Activated T-helper 1 cell treated with anti-CD3 and anti-CD28 coated beads, Interleukin-12 subunit alpha, Interleukin-12 subunit beta, Interleukin-2, Interleukin-4 antibody, amounts not matched to agents 30 ng/mL and 10 ng/mL and 1 ng/mL, durations not matched to agents 14 hours and 24 hours and 36 hours (primary cell): ENCODE measurements at places on chromosomes 4 and X. TPM values are rescaled to one million over a fixed set of nuclear protein-coding genes. Genes with fewer than 3 reads are reported as not detected.
A peak's percentile ranks its signal among the peaks of the same experiment; 100 is the strongest.

DNA sequence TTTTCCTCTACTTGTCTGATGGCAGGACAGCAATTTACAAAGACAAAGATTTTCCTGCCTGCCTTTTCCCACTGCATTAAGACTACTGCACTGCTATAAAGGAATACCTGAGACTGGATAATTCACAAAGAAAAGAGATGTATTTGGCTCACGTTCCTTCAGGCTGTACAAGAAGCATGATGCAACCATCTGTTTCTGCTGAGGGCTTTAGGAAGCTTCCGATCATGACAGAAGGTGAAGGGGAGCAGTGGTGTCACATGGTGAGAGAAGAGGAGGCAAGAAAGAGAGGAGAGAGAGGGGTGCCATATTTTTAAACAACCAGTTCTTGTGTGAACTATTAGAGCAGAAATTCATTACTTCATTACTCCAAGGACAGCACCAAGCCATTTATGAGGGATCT lies 617.1 kb upstream of the HTR2C start:
- H3K27ac ChIP-seq, result no peak overlapping the region
- H3K27me3 ChIP-seq, result no peaks in the 10 kb centered on the region
- no peak overlapping the region for H3K4me3 ChIP-seq
- no peaks in the 10 kb centered on the region for H3K36me3 ChIP-seq
- no peak for DNase-seq

DNA sequence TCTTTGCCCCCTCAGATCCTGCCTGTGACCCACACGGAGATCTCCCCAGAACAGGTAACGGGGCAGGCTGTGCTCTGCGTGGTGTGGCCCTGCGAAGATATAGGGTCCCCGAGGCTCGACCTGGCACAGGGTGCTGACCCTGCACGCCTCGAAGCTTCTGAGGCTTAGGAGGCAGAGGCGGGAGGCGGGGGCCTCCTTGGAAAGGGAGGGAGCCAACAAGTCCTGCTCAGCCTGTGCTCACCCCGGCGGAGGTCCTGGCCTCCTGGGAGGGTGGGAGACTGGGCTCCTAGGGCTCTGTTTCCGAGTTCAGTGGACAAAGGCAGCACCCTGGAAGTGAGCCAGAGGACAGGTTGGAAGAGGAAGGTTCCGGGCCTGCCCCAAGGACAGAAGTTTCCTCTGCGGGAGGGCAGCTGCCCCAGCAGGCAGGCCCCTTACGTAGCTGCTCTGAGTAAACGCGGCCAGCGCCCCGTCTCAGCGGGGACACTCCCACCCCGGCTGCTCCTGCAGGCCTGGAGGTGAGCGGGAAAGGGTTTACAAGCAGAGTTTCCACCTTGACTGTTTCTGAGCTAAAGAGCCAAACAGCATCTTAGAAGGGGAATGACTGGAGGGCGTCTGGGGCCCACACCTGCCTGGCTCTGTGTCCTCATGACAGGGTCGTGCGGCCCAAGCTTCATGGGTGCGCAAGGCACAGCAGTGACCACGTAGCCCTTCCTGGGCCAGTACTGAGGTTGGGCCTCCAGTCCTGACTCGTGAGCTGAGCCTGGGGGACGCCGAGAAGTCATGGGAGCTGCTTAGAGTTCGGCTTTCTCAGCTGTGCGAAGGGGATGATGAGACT lies 16.1 kb downstream of the TMEM175 start:
- H3K4me1 ChIP-seq, result no peaks in the 10 kb centered on the region
- DNase-seq, result no peak
- no peak overlapping the region for H3K4me3 ChIP-seq
- H3K36me3 ChIP-seq, result no peaks in the 10 kb centered on the region
- no peak overlapping the region for H3K27ac ChIP-seq

GRCh38 chr4:23038626-23039491 lies 346.1 kb downstream of the GBA3 start:
- no peaks in the 10 kb centered on the region for H3K27me3 ChIP-seq
- H3K27ac ChIP-seq, result no peak overlapping the region
- H3K4me1 ChIP-seq, result no peaks in the 10 kb centered on the region

DNA sequence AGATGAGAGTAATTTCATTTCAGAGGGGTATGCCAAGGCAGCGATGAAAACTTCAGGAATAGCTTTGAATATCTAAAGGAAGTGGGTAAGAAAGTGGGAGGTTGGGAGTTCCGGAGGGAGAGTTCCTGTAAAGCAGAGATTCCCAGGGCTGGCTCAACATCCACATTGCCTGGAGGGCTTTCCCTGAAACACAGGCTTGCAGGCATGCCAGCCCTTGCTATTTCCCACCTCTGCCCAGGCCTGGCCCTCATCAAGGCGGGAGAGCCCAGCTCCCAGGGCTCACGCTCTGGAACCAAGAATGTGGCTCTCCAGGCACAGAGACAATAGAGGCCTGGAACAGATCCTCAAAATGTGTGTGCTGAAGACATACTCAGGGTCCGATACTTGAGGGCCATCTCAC lies 43.8 kb upstream of the CLDN34 start:
- H3K4me1 ChIP-seq, result no peaks in the 10 kb centered on the region
- no peaks in the 10 kb centered on the region for H3K36me3 ChIP-seq
- H3K27me3 ChIP-seq, result no peaks in the 10 kb centered on the region
- H3K27ac ChIP-seq, result no peak overlapping the region
- H3K4me3 ChIP-seq, result no peak overlapping the region

DNA sequence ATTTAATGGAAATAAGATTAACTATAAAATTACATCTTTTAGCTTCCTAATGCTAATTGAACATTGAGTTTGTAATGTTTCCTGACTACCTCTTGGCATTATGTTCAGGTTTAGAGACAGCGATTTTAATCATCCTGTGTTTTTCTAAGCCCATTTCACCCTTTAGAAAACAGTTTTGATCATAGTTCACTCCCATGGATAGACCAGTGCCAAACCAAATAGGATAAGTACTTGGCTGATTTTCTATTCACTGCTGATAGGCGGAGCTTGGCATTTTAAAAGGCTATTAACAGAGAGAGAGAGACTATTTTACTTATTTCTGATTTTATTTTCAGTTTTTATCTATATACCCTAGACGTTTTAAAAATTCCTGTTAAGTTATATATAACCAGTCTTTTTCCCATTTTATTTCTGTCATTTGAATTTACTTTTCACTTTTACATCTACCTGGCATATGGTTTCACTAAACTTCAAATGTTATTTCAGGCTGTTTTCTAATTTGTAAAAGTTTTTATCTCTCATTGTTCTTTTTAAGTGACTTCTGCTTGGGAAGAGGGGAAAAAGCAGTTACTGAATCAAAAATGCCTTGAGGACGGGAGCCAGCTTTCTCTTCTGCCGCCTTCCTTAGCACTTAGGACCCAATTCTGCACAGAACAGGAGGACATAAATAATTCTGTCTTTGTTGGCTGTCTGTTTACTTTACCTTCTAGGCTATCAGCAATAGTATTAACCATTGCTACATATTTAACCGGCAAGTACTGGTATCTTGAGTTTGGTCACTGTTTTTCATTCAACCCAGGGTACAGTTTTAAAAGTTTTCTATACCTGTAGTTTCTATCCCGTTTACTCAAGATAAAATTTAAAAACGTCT lies 46.4 kb downstream of the SGMS2 start:
- no peak overlapping the region for H3K4me3 ChIP-seq
- H3K27me3 ChIP-seq, result peaks cover 5% of the 10 kb centered on the region
- no peak for DNase-seq
- H3K4me1 ChIP-seq, result no peaks in the 10 kb centered on the region
- no peaks in the 10 kb centered on the region for H3K36me3 ChIP-seq

DNA sequence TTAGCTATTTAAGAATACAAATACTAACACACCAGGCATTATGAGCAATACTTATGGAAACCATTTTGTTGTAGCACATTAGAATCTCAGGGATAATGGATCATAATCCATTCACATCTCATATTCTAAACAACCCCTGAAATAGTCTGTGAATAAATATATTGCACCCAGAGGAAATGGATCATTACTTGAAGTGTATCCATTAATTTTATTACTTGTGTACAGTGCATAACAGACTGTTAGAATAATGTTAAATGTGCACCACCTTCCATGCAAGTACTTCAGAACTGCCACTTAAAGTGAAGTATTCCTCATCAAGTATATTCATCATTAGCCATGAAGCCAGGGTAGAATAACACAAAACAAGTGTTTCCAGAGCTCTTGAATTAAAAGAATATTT lies 715.5 kb downstream of the DMD start:
- no peak for DNase-seq
- no peaks in the 10 kb centered on the region for H3K4me1 ChIP-seq
- no peaks in the 10 kb centered on the region for H3K27me3 ChIP-seq

- no peak for DNase-seq
- H3K4me3 ChIP-seq, result no peak overlapping the region
- H3K36me3 ChIP-seq, result no peaks in the 10 kb centered on the region
- H3K27me3 ChIP-seq, result no peaks in the 10 kb centered on the region
- no peaks in the 10 kb centered on the region for H3K4me1 ChIP-seq
Observed at GRCh38 chr4:126223784-126224407, 909.1 kb downstream of the FAT4 start.

DNA sequence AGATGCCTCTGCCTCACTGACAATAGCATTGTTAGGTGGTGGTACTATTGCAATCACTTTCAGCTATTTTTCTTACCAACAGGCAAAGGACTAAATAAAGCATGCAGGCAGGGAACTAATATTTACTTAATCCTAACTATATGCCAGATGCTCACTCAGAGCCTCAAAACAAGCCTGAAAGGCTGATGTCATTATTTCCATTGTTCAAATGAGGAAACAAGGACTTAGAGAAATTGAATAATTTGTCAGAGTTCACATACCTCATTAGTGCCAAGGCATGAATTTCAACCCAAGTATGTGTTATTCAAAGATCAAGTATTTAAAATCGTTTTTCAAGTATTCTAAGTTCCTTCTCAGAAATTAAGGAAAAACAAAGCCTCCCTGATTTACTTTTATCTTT lies 374.9 kb upstream of the TECRL start:
- H3K4me3 ChIP-seq, result no peak overlapping the region
- no peak overlapping the region for H3K27ac ChIP-seq
- H3K36me3 ChIP-seq, result no peaks in the 10 kb centered on the region
- no peaks in the 10 kb centered on the region for H3K27me3 ChIP-seq
- DNase-seq, result no peak

DNA sequence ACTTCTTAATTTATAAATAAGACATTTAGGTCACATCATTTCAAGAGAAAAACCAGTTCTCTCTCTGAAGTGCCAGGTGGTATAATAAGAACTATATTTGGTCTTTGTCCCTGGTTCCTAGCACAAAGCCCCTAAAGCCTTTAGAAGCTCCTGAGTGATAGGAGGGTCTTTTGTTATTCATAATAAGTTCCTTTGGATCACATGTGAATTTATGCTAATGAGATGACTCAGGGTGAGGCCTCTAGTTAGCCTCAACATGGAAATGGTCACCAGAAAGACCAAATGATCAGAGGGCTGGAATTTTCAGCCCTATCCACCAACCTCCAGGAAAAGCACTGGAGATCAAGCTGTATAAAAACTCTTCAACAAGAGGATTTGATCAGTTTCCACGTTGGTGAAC lies 68.1 kb upstream of the BLTP1 start:
- no peak overlapping the region for H3K4me3 ChIP-seq
- no peak overlapping the region for H3K27ac ChIP-seq
- no peak for DNase-seq
- peaks cover 22% of the 10 kb centered on the region for H3K27me3 ChIP-seq
- H3K36me3 ChIP-seq, result peaks cover 1% of the 10 kb centered on the region

GRCh38 chrX:47093860-47094259 lies 15.6 kb downstream of the RGN start:
- H3K4me3 ChIP-seq, result no peak overlapping the region
- peaks cover 2% of the 10 kb centered on the region for H3K27me3 ChIP-seq
- H3K36me3 ChIP-seq, result no peaks in the 10 kb centered on the region
- no peak for DNase-seq

DNA sequence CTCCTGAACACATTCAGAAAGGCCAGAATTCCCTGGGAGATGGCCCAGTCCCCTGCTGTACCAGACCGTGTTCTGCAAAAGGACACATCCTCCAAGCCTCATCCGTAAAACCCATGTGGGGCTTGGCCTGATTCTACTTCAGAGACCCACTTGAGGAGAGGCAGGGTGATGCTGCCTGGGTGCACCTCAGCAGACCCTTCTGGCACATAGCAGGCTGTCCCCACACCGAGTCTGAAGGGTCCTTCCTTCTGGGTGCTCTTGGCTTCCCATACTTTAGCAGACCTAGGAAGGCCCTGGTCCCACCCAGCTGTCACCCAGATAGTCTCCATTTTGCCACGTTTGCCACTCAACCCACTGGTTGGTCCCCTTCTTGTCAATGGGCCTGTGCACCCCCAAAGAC lies 270.1 kb upstream of the AGTR2 start:
- no peak overlapping the region for H3K4me3 ChIP-seq
- no peak for DNase-seq
- no peak overlapping the region for H3K27ac ChIP-seq
- no peaks in the 10 kb centered on the region for H3K4me1 ChIP-seq
- no peaks in the 10 kb centered on the region for H3K36me3 ChIP-seq

- no peak overlapping the region for H3K4me3 ChIP-seq
- no peaks in the 10 kb centered on the region for H3K27me3 ChIP-seq
- no peak for DNase-seq
- H3K36me3 ChIP-seq, result peaks cover 5% of the 10 kb centered on the region
- no peak overlapping the region for H3K27ac ChIP-seq
- H3K4me1 ChIP-seq, result no peaks in the 10 kb centered on the region
Observed at GRCh38 chr4:82918091-82918490, 17.6 kb downstream of the THAP9 start.

- peak overlapping the region; percentile 95 for H3K27ac ChIP-seq
- peaks cover 86% of the 10 kb centered on the region for H3K4me1 ChIP-seq
- peak overlapping the region; percentile 97 for H3K4me3 ChIP-seq
- peak; percentile 70 for DNase-seq
- peaks cover 48% of the 10 kb centered on the region for H3K36me3 ChIP-seq
- no peaks in the 10 kb centered on the region for H3K27me3 ChIP-seq
Observed at GRCh38 chr4:10115797-10116568, 616 bp downstream of the WDR1 start.

DNA sequence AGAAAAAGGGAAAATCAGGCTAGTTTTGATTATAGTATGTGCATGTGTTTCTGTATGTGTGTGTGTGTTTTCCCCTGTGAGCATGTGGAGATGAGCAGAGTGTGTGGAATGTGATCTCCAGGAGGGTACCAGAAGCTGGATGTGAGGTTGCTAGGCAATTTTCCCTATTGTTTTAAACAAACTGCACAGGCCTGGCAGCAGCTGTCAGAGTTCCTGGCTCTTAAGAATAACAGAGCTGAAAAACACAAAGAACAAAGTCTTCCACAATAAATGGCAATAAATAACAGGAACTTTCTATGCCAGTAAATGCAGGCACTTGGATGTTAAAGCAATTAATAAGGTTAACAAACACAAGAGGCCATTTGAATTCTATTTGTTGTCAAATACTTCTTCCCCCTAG lies 344.6 kb upstream of the CTSO start:
- H3K4me3 ChIP-seq, result no peak overlapping the region
- no peaks in the 10 kb centered on the region for H3K27me3 ChIP-seq
- no peaks in the 10 kb centered on the region for H3K36me3 ChIP-seq
- no peaks in the 10 kb centered on the region for H3K4me1 ChIP-seq
- H3K27ac ChIP-seq, result no peak overlapping the region

The S100G gene
- not detected in 2 replicates for total RNA-seq

The ALPK1 gene
- total RNA-seq, result 8.7 and 9.7 TPM in 2 replicates

The GPR34 gene
- total RNA-seq, result 0.66 and 1.2 TPM in 2 replicates

The NOX1 gene
- total RNA-seq, result not detected in 2 replicates

The TNIP3 gene
- total RNA-seq, result 21.9 and 23.9 TPM in 2 replicates

The NLGN4X gene
- not detected in 2 replicates for total RNA-seq
